ENCODE measurements at places on chromosomes 13 and 19. TPM values are rescaled to one million over a fixed set of nuclear protein-coding genes. Genes with fewer than 3 reads are reported as not detected.
A peak's percentile ranks its signal among the peaks of the same experiment; 100 is the strongest.

DNA sequence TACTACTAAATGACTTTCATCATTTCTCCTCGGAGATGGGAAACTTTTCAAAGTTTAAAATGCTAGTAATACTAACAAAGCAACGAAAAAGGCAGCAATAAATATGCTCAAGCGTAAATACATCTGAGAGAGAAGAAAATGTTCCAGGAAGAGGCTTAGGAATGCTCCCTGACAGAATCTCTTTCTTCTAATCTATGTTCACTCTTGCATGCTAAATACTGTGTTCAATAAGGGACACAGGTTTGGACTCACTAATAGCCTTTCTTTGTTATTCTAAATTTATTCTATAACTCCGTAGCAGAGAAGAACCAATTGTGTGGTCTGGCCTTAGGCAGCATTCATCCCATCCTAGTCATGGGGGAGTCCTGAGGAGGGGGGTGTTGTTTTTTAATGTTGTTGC, 823.0 kb downstream of the PCDH9 start:
- no peak for DNase-seq

- DNase-seq: no peak
These were observed 36.3 kb upstream of the TFDP1 start for GRCh38 chr13:113548171-113548641.

DNA sequence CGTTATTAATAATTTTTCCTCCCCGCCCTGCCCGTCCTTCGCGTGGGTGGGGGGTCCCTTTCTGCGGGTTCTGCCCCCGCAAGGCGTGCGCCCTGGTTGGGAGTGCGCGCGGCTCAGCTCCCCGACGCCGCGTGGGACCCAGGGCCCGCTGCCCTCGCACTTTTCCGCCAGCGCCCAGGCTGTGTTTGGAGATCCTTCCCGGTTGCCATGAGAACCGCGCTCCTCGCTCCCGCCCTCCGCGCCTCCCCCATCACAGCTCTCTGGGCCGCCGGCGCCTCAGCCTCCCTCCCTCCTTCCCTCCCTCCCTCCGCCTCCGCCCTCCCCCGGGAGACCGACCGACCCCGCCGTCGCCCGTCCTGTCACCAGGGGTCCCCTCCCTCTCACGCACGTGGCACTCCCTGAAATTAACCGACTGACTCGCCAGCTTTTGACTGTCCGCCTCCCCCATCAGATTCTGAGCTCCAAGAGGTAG, 2.4 kb upstream of the SSBP4 start:
- DNase-seq: peak; percentile 96

GRCh38 chr13:86922936-86923335, 748.2 kb upstream of the SLITRK5 start:
- DNase-seq: no peak

Gene ONECUT3
- total RNA-seq: not detected

Gene LMTK3
- 4.3 TPM for total RNA-seq

DNA sequence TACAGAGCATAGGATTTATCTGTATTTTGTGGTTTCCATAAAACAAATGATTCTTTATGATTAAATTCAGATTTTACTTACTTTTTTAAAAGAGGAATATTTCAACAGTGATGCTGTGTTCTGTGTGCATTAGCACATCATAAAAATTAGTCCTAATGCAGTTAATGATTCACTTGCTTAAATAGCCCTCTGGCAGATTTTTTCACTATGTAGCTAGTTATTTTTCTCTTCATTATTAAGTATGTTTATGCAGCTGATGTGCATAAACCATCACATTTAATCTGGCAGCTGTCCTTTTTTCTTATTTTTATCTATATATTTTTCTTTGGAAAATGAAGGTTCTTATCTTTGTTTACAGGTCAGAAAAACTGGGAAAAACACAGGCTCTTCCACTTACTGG, 127.2 kb downstream of the ZNF486 start:
- no peak for DNase-seq

Gene RAB11B
- total RNA-seq: 145 TPM

DNA sequence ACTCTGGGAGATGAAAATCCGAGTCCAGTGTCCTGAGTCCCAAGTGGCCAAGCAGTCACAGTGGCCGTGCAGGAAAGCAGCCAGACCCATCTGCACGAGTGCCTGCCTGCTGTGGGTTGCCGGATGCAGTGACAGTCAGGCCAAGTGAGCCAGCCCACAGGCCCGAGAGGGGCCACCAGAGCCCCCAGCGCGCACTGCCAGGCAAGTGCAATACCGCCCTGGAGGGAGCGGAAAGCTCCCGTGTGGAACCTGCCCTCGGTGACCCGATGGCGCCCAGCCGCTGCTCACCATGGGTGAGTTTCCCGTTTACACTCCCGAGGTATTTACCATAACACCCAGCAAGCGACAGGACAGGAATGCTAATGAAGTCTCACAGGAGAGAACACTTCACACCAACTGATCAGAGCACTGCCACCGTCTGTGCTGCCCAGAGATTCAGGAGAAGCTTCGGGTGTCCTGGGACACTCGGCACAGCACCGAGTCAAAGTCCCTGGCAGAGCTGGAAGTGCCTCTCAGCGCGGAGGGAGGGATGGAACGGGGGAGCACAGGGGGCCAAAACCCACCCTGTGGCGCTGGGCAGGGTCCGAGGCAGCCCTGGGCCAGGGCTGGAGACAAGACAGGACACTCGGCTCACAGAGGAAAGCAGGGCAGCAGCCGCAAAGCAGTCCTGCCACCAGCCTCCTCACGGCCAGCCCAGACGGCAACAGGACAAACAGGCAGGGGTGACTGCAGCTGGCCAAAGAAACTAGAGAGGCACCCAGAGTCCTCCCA, 21.3 kb upstream of the TINCR start:
- DNase-seq: no peak

- no peak for DNase-seq
These were observed 80.1 kb downstream of the IPO5 start for GRCh38 chr13:98033277-98034247.

DNA sequence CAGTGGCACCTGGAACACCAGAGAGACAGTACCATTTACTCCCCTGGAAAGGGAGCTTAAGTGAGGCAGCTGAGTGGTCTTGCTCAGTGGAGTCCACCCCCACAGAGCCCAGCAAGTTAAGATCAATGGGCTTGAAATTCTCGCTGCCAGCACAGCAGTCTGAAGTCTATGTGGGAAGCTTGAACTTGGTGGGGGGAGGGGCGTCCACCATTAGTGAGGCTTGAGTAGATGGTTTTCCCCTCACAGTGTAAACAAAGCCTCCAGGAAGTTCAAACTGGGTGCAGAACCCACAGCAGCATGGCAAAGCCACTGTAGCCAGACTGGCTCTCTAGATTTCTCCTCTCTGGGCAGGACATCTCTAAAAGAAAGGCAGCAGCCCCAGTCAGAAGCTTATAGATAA, 30.3 kb upstream of the CEACAM4 start:
- DNase-seq: no peak

DNA sequence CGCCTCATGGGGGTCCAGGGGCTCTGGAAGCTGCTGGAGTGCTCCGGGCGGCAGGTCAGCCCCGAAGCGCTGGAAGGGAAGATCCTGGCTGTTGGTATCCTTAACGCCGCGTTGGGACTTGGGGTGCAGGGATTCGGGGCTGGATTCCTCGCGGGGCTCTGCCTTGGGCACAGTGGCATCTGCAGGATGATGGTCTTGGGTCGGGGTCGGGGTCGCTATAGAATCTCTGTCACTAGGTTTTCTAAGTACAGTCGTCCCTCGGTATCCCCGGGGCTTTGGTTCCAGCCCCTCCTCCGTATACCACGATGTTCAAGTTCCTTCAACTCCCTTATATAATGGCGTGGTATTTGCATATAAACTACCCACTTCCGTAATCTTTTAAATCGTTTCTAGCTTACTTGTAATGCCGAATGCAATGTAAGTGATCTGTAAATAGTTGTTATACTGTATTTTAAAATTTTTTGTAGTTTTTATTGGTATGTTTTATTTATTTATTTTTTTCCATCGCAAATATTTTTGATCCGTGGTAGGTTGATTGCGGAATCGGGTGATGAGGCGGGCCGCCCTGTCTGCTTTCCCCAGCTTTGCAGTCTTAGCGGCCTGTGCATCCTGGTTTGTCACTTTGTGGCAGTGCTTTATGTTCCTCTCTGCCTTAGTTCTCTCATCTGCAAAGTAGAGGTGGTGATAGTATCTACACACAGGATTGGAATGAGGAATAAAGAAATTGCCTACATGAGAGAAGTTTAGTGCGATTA, 606 bp downstream of the ERCC5 start:
- DNase-seq: peak; percentile 32

DNA sequence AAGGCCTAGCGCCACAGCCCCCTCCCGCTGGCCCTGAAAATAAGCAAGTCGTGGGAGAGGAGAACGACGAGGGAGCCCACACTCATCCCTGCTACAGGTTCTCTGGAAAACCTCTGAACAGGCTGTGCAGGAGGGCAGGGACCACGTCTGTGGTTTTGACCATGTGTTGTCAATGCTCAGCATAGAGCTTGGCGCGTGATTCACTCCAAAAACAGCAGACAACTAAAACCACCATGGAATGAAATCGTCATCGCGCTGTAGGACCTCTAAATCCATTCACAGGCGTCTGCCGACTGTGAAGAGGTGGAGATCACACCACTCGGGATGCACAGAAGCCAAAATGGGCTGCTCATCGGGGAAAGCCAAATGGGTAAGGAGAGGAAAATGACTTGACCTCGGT, 121.3 kb downstream of the COL4A1 start:
- DNase-seq: no peak

Gene SYDE1
- total RNA-seq: 15.2 TPM

DNA sequence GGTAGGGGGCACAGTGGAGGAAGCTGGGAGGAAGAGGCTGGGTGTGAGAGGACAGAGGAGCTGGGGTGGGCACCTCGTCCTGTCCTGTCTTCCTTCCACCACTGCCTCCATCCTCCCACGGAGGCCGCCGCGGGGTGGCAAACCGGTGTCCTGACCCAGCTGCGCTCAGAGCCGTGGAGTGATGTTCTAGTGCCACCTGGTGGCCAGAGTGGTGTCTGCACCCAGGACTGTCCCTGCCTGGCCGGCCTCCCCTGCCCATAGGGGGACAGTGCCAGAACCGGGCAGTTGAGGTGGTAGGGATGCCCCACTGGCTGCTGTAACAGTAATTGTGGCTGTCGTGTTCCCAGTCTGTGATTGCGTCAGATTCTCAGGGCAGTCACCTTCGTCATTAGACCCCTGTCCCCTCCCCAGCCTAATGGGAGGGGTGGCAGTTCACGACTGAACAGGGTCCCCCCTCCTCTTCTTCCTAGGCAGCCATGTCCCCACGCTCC, 11.1 kb upstream of the ARRDC2 start:
- DNase-seq: peak; percentile 86

Gene IGSF23
- not detected for total RNA-seq

DNA sequence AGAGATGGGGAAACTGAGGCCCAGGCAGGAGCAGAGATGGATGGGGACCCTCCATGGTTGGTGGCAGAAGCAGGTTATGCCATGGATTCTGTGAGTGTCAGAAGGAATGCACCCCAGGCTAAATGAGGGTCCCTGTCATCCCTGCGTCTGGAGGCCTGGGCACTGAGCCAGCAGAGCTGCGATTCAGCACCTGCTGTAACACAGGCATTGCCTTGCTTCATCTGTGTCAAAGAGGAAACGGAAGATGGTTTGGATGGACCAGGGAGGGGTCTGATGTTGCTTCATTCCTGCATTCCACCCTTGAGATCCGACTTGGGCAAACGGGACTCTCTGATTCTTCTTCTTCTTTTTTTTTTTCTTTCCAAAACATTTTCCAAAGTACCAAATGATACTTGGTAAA, 1.2 kb downstream of the C5AR1 start:
- DNase-seq: peak; percentile 72

- peak; percentile 56 for DNase-seq
These were observed 13.6 kb downstream of the ARHGAP45 start for GRCh38 chr19:1080360-1081161.

Gene ACER1
- not detected for total RNA-seq

DNA sequence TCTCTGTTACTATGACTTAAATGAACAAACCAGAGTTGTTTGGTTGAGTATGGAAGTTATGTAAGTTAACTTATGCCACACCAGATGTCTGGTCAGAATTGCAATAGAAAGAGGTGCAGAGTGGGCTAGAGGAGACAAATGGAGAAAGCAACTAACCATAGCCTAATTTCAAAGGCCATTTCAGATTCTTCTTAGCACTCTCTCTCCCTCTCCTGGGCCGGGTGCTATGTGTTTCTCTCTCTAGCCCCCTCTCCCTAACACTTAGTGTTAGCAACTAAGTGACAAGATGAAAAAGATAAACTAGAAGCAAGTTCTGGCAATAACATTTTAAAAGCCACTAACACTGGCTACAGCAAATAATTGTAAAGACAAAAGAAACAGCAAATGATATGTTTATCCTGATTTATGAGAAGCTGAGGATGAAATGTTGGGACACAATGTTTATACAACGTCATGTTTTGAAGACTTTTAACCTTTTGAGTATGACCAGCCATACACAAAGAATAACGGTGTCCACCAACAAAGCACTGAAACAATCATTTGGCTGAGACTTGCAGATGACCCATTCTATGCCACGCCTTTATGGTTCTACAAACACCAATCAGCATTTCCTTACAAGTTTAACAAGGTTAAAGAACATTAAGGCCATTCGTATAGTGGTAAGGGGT, 18.6 kb downstream of the SERPINE3 start:
- DNase-seq: no peak

GRCh38 chr13:69202996-69203395, 904.6 kb upstream of the ATXN8OS start:
- no peak for DNase-seq

- DNase-seq: no peak
These were observed 61.8 kb downstream of the URI1 start for GRCh38 chr19:30003866-30004265.

GRCh38 chr19:10102787-10103236, 334 bp upstream of the ANGPTL6 start:
- no peak for DNase-seq

DNA sequence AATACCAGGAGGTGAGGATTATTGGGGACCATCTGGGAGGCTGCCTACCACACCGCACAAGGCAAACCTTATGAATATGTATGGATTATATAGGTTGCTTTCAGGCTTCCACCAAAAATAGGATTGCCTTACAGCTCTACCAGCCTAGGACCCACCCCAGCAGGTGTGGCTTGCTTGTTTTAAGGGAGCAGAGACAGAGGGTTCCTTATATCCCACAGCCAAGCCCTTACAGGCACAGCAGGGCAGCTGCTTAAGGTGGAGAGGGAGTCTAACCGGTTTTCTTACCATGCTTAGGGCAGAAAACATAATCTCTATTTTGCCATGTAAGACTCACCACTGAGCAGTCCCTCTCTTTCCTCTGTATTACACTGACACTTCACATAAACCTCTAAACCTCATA, 16.1 kb upstream of the TTYH1 start:
- no peak for DNase-seq
